ENCODE measurements at places on chromosomes 6 and 20. TPM values are rescaled to one million over a fixed set of nuclear protein-coding genes. Genes with fewer than 3 reads are reported as not detected.

DNA sequence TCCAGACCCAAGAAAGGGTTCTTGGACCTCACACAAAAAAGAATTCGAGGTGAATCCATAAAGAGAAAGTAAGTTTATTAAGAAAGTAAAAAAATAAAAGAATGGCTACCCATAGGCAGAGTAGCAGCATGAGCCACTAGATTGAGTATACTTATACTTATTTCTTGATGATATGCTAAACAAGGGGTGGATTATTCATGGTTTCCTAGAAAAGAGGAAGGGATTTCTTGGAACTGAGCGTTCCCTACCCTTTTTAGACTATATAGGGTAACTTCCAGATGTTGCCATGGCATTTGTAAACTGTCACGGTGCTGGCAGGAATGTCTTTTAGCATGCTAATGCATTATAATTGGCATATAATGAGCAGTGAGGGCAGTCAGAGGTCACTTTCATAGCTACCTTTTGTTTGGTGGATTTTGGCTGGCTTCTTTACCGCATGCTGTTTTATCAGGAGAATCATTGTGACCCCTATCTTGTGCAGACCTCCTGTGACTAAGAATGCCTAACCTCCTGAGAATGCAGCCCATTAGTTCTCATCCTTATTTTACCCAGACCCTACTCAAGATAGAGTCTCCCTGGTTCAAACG lies 44.3 kb downstream of the TENT5A start:
- no peak for DNase-seq

DNA sequence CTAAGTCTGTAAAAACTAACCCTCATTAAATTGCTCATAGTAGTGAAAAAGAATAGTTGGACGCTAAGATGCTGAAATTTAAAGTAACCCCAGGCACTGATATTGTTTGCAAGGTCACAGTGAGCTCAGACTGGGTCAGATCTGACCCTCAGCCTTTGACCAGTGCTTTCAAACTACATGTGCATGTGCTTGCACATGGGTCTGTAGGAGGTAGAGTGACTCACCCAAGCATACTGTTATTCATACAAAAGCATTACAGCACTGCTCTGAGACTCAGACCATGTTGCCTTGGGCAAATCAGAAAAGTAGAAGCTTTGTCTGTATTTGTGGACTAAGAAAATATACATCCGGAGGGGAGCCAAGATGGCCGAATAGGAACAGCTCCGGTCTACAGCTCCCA lies 326.4 kb upstream of the MARCKS start:
- no peak for DNase-seq

- peak; percentile 84 for DNase-seq
Observed at GRCh38 chr6:34531580-34532201, 24.4 kb downstream of the SPDEF start.

DNA sequence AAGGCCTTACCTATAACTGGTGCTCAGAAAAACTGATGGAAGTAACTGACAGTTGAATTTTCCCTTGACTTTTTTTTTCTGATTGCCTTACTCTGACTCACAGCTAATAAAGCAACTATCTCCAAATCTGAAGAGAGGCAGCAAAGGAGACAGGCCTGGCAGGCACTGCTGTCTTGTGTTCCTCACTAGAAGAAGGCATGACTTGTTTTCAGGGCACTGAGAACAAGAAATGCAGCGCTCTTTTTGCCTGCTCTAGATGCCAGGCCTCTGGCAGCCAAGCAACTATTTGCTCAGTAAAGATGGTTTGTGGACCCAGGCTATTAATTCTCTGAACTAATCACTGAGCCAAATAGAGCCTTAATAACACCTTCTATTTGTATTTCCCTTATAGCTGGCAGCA lies 155.1 kb downstream of the PRDM13 start:
- DNase-seq = no peak

DNA sequence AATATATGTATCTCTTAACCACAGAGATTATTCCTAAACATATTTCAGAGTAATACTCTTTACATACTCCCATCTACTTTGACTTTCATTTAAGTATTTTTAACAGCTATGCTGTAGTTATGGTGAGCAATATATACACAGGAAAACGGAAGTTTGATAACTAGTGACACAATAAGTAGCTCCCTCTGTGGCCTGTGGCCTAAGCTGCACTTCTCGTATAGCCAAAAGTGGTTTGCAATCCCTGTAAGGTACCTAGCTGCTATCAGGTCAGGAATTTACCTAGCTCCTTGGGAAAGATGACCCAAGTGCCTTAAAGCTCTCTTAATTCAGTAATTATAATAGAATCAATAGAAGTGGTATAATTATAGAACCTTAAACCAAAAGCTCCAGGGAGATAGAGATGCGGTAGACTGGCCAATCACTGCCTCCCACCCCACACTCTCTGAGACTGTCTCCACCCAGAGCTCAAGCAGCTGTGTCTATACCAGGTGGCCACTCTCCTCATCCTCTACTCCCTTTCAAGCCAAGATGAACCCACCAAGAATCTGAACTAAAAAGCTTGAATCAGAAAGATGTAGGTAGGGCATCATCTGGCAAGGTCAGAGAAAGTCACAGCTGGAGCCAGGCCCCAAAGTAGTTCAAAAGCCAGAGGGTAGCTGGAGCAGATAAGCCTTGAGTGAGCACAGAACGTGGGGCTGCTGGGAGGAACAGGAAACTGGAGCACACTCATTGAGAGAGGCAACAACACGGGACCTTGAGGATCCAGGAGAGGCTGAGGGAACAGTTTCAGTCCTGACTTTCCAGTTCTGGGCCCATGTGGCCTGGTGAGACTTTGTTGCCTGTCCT lies 84.9 kb upstream of the ASF1A start:
- no peak for DNase-seq

Gene PCK1
- polyA plus RNA-seq = 0.13 TPM

Gene APOBEC2
- not detected for polyA plus RNA-seq

Gene CD24
- polyA plus RNA-seq = 89.3 TPM

Gene USP49
- 0.83 TPM for polyA plus RNA-seq

Measured in spleen (tissue), 13 donors.